Right ventricle myocardium superior (tissue), 1 donor: ENCODE measurements at places on chromosomes 11 and 22. TPM values are rescaled to one million over a fixed set of nuclear protein-coding genes. Genes with fewer than 3 reads are reported as not detected.

Gene UCP2
- total RNA-seq = 25.8 TPM

Gene TEX12
- total RNA-seq = not detected

Gene TNNI2
- not detected for total RNA-seq

Gene CXCR5
- total RNA-seq = not detected

Gene PRSS23
- total RNA-seq = 4.1 TPM

DNA sequence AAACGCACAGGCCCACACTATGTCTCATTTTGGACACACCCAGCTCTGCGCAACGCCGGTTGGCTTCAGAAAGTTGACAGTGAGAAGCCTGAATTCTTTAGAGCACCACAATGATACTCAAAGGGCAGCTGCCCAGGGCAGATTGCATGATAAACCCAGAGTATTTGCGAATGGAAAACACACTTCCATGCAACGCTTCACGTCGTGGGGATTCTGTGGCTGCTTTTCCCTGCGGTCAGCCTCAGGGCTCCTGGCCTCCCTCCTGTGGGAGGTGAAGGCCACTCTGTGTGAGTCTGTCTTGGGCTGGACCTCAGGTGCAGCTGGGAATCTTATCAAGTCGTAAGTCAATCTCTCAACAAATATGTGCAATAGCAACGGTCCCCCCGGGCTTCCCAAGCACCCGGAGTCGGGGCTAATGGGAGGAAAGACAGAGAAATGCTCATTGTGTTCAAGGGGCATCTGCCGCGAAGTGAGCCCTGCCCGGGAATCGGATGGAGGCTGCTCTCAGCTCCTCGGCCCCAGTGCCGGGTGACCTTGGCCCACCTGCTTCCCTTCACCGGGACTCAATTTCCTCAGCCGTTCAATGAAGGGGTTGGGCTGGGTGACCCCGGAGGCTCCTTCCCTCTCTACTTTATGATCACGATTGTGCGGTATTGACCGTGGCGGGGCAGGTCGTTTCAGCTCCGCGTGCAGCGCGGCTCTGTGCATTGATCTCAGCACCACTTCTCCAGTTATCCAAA is 623.6 kb downstream of the BRD1 start:
- DNase-seq = no peak

GRCh38 chr11:81673001-81673400 is 1060.7 kb downstream of the FAM181B start:
- DNase-seq = no peak

- no peak for DNase-seq
Observed at GRCh38 chr22:49853981-49854831, 562 bp downstream of the ZBED4 start.

GRCh38 chr11:47850337-47850736 is 2.2 kb upstream of the NUP160 start:
- DNase-seq = no peak

DNA sequence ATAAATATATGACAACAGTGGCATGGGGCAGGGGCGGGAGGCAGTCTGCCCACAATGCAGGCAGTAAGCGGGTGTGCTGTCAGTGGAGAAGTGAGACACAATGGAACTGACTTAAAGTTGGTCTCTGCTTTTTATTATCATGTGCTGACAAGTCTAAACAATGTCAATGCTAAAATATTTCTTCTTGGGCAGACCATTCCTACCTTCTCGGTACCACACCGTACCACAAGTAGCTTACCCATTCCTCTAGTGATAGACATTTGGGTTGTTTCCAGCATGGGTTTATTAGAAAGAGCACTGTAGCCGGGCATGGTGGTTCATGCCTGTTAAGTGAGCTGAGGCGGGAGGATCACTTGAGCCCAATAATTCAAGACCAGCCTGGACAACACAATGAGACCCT is 2.6 kb upstream of the CHADL start:
- no peak for DNase-seq

DNA sequence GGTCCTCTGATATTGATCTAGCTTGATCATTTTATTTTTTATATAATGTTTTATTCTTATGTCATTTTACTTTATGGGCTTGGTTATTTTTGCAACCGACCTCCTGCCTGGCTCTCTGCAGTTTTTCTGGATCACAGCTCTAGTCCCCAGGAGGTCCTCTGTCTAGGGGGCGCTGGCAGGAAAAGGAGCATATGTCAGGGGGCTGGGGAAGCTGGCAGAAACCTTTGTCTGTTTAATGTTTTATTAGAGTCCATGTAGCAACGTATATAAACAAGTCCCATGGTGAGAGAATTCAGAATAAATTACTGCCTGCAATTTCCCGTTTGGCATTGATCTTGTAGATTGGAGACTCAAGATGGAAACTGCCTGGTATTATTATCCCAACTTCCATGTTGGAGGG is 133.5 kb upstream of the ZBED5 start:
- DNase-seq = no peak

DNA sequence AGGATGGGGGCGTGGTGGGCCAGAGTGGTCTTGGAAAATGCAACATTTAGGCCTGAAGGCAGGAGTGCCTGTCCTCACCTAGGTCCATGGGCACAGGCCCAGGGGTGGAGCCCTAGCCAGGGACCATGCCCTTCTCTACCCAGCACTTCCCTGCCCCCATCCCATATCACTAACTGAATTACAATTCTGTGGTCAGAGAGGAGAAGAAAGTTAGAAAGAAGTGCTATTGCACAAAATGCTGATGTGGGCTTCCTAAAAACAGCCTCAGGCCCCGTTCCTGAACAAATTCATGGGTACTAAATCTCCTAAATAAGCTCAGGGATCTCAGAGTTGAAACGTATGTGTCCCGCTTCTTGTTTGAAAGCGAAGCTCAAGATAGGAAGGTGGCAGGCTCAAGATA is 3.5 kb upstream of the ASRGL1 start:
- DNase-seq = no peak

- DNase-seq = no peak
Observed at GRCh38 chr11:122020902-122021301, 95.1 kb downstream of the BLID start.

DNA sequence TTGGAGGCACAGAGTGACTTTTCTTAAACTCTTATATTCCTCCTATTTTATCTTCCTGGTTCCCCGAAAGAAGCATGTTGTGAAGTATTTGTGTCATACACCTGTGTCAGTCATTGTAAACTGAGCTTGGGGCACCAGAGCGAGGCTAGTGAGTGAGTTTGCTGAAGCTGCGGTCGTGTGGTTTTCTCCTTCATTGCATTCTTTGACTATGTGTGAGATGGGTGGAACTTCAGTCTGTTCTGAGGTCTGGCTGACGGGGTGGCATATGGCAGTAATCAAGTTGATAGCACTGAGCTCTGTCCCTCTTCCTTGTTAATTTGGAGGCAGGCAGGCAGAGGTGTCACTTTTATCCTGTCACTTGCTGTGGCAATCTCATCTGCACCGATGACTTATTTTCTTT is 4.2 kb downstream of the VPS26B start:
- DNase-seq = no peak

DNA sequence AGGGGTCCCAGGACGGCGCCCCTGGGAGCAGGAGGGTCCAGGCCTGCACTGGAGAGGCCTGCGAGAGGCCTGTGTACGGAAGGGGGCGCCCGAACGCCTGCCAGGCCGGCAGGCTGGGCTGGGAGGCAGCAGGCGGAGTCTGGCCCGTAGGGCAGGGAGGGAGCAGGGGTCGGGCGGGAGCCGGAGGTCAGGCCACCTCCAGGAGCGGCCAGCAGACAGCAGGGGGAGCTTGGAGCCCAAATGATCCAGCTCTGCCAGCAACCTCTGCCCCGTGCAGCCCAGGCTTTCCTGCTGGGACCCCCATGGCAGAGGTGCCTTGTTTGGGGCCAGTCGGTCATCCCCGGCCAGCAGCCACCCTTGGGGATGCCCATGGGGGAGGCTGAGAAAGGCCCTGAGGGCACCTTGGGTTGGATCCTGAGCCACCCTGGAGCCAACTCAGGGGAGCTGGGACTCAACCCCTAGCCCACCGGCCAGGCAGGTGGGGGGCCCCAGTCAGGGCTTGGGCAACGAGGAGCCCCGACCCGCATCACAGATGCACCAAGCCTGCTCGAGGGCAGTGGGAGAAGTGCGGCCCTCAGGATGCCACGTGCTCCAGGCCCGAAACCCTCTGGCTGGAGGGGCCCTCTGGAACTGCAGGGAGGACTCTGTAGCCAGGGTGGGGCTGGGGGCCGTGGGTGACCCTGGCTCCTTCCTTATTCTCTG is 9.6 kb upstream of the SYT8 start:
- peak; percentile 67 for DNase-seq

DNA sequence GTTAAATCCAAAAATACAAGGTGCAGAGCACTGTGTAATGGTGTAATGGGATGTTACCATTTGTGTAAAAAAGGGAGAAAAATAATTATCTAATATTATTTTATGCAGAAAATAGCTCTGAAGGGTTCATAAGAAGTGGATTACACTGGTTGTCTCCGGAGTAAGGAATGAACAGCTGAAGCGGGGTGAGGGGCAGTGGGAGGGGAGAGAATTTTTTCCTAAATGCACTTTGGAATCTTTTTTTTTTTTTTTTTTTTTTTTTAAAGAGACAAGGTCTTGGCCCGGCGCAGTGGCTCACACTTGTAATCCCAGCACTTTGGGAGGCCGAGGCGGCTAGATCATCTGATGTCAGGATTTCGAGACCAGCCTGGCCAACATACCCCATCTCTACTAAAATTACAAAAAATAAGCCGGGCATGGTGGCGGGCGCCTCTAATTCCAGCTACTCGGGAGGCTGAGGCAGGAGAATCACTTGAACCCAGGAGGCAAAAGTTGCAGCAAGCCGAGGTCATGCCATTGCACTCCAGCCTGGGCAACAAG is 6.8 kb upstream of the POLR3H start:
- DNase-seq = no peak

DNA sequence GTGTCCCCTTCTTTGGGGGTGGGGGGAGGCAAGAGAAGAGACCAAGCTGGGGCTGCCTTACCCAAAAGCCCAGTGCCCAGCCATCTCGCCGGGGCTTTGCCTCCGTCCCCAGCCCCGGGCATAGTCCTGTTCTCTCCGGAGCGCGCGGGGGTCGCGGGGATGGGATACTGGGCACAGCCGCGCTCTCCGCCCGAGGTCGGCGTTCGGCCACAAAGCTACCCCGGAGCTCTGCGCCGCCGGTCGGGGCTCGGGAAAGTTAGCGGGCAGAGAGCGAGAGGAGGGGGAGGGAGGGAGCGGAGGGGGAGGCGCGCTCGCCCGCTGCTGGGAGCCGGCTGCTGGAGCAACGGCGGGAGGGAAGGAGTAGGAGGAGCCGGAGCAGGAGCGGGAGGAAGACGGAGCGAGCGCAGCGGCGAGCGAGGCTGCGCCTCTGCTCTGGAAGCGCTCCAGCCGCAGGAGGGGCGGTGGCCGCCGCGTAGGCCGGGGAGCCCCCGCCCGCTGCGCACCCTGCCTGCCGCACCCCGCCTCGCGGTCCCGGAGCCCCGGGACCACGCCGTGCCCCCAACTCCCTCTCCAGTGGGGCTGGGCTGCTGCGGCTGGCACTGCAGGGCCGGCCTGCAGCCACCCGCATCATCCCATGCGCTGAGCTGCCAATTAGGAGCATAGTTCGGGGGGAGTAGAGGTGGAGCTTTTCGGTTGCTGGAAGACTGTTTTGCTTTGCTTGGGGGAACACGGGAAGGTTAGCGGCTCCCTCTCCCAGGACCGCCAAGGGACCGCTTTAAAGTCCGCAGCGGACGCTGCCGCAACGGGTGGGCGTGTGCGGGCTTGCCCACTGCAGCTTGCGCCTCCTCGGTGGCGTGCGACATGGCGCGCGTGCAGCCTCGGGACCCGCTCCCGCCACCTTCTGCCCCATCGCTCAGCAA is at the start of gene SCN4B:
Gene SCN4B, minus strand, starts transcription at position 272 of the 920 bp plus-strand sequence. Its CDS starts 150 bp downstream, at position 122.
- peak; percentile 79 for DNase-seq

- DNase-seq = no peak
Observed at GRCh38 chr22:23278883-23279675, 98.8 kb downstream of the BCR start.
